ENCODE measurements at places on chromosomes 11 and 22. TPM values are rescaled to one million over a fixed set of nuclear protein-coding genes. Genes with fewer than 3 reads are reported as not detected.
A peak's percentile ranks its signal among the peaks of the same experiment; 100 is the strongest.

GRCh38 chr11:63560506-63561180 lies 2.5 kb downstream of the PLAAT2 start:
- no peaks in the 10 kb centered on the region for H3K36me3 ChIP-seq
- no peaks in the 10 kb centered on the region for H3K27me3 ChIP-seq
- H3K27ac ChIP-seq, result no peak overlapping the region
- DNase-seq, result peak; percentile 55
- no peaks in the 10 kb centered on the region for H3K4me1 ChIP-seq

- H3K4me1 ChIP-seq, result peaks cover 9% of the 10 kb centered on the region
- H3K36me3 ChIP-seq, result no peaks in the 10 kb centered on the region
- no peak for DNase-seq
- H3K27ac ChIP-seq, result no peak overlapping the region
- H3K4me3 ChIP-seq, result no peak overlapping the region
Observed at GRCh38 chr11:1839204-1839923, 583 bp downstream of the TNNI2 start.

The CD3G gene
- total RNA-seq, result 3.5 TPM

- H3K27me3 ChIP-seq, result no peaks in the 10 kb centered on the region
- no peak overlapping the region for H3K27ac ChIP-seq
- H3K4me1 ChIP-seq, result no peaks in the 10 kb centered on the region
- no peak for DNase-seq
Observed at GRCh38 chr11:96038046-96038445, 114.1 kb upstream of the MTMR2 start.

DNA sequence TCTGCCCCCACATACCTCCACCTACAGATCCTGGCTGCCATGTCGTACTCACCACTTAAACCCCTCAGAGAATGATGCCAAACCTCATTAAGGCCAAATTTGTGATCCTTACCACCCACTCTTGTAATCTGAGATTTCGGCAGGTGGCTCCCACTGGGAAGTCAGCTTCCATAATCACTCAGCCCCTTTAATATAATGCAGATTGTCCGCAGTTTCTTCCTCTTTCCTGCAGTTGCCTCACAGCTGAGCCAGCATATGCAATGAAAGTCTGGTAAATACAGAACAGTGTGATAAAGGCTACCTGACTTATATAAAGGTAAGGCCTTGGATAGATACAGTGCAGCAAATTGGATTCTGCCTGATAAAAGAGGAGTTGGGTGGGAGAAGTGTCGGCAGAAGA lies 515.2 kb upstream of the TENM4 start:
- no peaks in the 10 kb centered on the region for H3K27me3 ChIP-seq
- H3K36me3 ChIP-seq, result no peaks in the 10 kb centered on the region
- no peak for DNase-seq
- no peak overlapping the region for H3K4me3 ChIP-seq

GRCh38 chr11:97525273-97525672 lies 1135.5 kb downstream of the JRKL start:
- H3K4me1 ChIP-seq, result no peaks in the 10 kb centered on the region
- no peak overlapping the region for H3K27ac ChIP-seq
- H3K36me3 ChIP-seq, result no peaks in the 10 kb centered on the region
- DNase-seq, result no peak

DNA sequence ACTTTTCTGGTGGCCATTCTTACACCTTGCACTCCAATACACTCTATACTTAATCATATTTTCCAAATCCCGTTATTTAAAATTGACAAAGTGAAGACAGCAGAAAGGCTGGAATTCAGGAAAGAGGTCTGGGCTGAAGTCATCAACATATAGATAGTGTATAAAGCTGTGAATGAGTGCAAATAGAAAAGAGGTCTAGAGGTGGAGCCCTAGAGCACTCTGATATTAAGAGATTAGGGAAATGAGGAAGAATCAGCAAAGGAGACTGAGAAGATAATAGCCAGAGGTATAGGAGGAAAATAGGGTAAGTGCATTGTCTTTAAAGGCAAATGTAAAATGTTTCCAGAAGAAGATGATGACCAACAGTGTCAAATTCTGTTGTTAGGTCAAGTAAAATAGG lies 7.9 kb downstream of the CTR9 start:
- no peaks in the 10 kb centered on the region for H3K4me1 ChIP-seq
- H3K4me3 ChIP-seq, result no peak overlapping the region
- no peaks in the 10 kb centered on the region for H3K27me3 ChIP-seq
- no peak for DNase-seq
- H3K27ac ChIP-seq, result no peak overlapping the region

GRCh38 chr11:116454020-116454645 lies 318.7 kb downstream of the BUD13 start:
- no peaks in the 10 kb centered on the region for H3K36me3 ChIP-seq
- peak; percentile 75 for DNase-seq
- H3K27me3 ChIP-seq, result no peaks in the 10 kb centered on the region
- H3K4me1 ChIP-seq, result no peaks in the 10 kb centered on the region
- H3K27ac ChIP-seq, result no peak overlapping the region
- no peak overlapping the region for H3K4me3 ChIP-seq

The SLN gene
- not detected for total RNA-seq

DNA sequence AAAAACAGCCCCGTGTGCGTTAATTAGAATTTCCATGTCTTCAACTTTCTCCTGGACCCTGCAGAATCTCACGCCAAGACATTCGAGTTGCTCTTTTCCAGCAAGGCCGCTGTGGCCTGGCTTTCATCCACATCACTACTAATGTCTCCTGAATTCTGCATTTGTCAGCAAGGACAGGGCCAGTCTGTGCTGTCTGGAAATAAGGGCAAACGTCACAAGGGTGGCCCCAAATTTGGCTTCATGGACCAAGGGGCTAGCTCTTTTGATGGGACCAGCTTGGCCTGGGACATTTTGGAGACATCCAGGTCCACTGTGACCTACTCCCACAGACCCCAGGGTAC lies 33.4 kb downstream of the KCNQ1OT1 start:
- no peaks in the 10 kb centered on the region for H3K27me3 ChIP-seq
- H3K4me3 ChIP-seq, result no peak overlapping the region

The MMP8 gene
- not detected for total RNA-seq

GRCh38 chr11:65334696-65335295 lies 1.1 kb downstream of the DPF2 start:
- no peaks in the 10 kb centered on the region for H3K4me1 ChIP-seq
- H3K27me3 ChIP-seq, result no peaks in the 10 kb centered on the region
- H3K4me3 ChIP-seq, result peak overlapping the region; percentile 82
- DNase-seq, result no peak

The UPK3A gene
- total RNA-seq, result not detected

DNA sequence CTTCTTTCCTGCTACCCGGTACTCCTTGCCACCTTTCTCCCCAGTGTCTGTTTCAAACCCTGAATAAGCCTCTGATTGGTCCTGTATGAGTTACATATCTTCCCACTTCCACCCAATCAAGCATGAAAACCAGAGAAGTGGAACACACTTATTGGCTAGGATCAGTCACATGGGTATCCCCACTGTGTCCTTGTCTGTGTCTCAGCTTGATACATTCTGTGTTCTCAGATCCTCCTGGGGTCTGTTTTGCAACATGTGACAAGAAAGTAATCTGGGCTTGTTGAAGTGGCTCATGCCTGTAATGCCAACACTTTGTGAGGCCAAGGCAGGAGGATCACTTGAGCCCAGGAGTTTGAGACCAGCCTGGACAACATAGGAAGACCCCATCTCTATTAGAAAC lies 23.9 kb downstream of the MCHR1 start:
- no peak for DNase-seq
- H3K27ac ChIP-seq, result no peak overlapping the region
- H3K36me3 ChIP-seq, result no peaks in the 10 kb centered on the region
- no peaks in the 10 kb centered on the region for H3K4me1 ChIP-seq
- no peak overlapping the region for H3K4me3 ChIP-seq

DNA sequence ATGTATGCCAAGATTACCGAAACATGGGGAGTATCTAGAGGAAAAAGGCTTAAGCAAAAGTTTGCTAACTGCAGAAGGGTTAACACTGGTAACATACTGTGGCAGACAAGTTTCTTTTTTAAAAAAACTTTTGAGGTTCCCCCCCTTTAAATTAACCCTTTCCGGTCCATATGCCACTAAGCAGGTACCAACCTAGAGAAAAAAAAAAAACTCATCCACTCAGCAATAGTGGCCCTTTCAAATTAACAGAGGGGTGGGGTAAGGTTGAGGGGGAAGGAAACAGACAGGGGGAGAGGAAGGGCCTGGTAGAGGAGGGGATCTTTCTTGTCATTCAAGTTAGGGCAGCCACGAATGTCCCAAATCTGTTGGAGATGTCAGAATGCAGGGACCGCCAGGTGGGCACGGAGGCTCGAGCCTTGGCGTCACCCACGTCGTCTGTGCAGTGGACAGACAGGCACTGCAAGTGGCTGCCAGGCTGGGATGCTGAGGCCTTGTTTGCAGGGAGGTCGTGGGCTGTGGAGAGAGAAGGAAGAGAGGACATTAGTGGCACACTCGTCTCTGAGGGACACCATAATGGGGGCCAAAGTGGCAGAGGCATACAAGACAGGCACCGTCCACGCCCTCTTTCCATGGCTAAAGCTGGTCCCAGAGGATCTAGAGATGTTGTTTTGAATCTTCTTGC lies 50.8 kb downstream of the MN1 start:
- H3K27ac ChIP-seq, result peak overlapping the region; percentile 68
- no peaks in the 10 kb centered on the region for H3K36me3 ChIP-seq
- no peaks in the 10 kb centered on the region for H3K27me3 ChIP-seq

GRCh38 chr11:10979529-10979928 lies 121.7 kb upstream of the ZBED5 start:
- no peak overlapping the region for H3K4me3 ChIP-seq
- H3K27me3 ChIP-seq, result no peaks in the 10 kb centered on the region
- no peaks in the 10 kb centered on the region for H3K4me1 ChIP-seq
- no peak overlapping the region for H3K27ac ChIP-seq
- no peak for DNase-seq

The CNTF gene
- total RNA-seq, result 1.7 TPM

GRCh38 chr11:34199525-34199924 lies 94.1 kb downstream of the NAT10 start:
- no peaks in the 10 kb centered on the region for H3K4me1 ChIP-seq
- no peaks in the 10 kb centered on the region for H3K36me3 ChIP-seq
- H3K27me3 ChIP-seq, result no peaks in the 10 kb centered on the region
- no peak overlapping the region for H3K4me3 ChIP-seq
- no peak for DNase-seq
- H3K27ac ChIP-seq, result no peak overlapping the region

DNA sequence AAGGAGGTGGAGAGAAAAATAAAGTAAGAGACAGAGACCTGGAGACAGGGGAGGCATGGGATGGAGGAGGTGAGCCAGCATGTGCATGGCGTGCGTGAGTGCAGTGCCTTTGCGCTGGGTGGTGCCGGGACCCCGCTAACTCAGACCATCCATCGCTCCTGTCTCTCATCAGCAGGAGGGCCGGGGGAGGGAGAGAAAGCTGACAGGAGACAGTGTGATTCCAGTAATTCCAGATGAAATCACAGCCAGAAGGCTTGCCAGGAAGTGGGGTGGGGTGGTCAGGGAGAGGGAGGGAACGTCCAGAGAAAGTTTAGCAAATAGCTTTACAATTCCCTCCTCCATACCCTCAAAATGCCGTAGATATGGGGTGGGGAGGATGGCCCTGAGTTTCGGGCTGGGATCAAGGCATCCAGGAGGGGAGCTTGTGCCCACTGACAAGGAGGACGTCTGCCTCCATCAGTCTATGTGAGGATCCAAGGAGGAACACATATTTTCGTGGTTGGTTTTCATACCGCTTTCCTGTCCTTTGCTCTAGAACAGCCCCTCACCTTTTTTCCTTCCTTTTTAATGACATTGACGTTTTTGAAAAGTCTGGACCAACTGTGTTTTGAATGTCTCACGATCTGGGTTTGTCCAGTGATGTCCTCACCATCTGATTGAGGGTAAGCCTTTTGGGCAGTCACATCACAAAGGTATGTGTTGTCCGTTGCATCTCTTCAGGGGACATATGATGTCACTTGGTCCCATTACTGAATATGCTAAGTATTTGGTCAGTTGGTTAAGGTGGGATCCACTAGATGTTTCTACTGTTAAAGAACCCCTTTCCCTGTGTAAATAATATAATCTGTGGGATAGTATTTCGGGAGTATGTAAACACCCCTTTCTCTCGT lies 567.3 kb downstream of the MIAT start:
- peaks cover 24% of the 10 kb centered on the region for H3K4me1 ChIP-seq
- no peak for DNase-seq
- H3K36me3 ChIP-seq, result no peaks in the 10 kb centered on the region
- H3K27ac ChIP-seq, result peak overlapping the region; percentile 3

DNA sequence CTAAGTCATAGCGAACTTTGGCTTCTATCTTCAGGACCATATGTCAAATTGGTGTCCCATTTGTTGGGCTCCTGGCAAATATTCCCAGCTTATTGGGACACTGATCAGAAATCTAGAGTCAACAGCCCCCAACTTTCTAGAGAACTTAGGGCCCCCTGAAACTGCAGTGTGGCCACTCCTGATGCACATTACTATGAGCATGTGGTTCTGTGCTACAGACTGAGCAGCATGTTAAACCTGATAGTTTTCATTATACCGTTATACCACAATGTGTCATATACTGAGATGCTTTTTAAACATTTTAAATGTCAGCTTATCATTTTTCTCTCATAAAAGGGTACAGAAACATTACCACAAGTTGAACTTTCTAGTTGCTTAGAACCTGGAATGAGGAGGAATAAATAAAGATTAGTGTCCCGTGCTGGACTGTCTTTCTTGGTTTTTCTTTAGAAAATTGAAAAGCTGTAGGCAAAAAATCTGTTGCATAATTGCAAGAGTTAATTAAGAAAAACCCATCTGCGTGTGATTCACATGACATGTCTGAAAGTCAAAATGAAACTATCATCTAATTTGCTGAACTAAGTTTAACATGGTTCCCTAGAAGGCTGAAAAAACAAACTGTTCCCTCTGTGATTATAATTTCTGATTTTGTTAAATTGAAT lies 16.4 kb upstream of the CTSC start:
- no peaks in the 10 kb centered on the region for H3K27me3 ChIP-seq
- no peaks in the 10 kb centered on the region for H3K36me3 ChIP-seq
- DNase-seq, result no peak
- H3K27ac ChIP-seq, result no peak overlapping the region
- peaks cover 4% of the 10 kb centered on the region for H3K4me1 ChIP-seq

- H3K4me3 ChIP-seq, result no peak overlapping the region
- no peak for DNase-seq
- no peak overlapping the region for H3K27ac ChIP-seq
- H3K27me3 ChIP-seq, result no peaks in the 10 kb centered on the region
- H3K36me3 ChIP-seq, result no peaks in the 10 kb centered on the region
Observed at GRCh38 chr11:1717745-1718144, 20.8 kb downstream of the KRTAP5-6 start.

The FUT4 gene
- 5.6 TPM for total RNA-seq

DNA sequence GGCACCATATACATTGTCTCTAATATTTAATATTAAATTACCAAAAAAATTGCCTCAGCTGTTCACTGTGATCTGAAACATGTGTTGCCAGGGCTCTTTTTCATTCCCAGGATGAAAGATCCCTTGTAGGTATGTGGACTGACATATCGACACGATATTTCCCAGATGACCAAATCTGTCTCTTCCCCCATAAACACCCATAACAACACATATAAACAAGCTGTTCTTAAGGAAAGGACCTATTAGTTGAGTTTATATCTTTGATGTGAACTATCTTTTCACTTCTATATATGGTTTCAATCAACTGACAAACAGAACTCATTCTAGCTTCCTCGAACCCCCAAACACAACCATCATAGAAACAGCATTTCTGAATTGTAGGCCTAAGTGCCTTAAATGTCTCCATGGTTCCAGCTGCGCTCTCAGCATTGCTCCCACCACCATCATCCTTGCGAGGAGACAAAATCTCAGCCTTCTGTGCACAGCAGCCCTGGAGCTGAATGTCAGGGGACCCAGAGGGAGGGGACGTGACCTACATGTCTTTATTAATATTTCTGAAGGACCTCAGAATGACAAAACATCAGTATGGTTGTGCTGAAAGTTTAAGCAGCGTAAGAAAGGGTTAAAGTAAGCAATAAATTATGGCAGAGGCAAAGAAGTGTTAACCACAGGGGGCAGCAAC lies 67.0 kb downstream of the ETS1 start:
- H3K27me3 ChIP-seq, result no peaks in the 10 kb centered on the region
- no peaks in the 10 kb centered on the region for H3K36me3 ChIP-seq
- H3K4me3 ChIP-seq, result peak overlapping the region; percentile 82
- H3K27ac ChIP-seq, result peak overlapping the region; percentile 94
- DNase-seq, result no peak
- H3K4me1 ChIP-seq, result peaks cover 39% of the 10 kb centered on the region
